GM04503 (cell line): ENCODE measurements at places on chromosomes 5 and 9.
A peak's percentile ranks its signal among the peaks of the same experiment; 100 is the strongest.

GRCh38 chr9:84338792-84339191 is 1.8 kb downstream of the SLC28A3 start:
- DNase-seq: no peak

- no peak for DNase-seq
Measured at GRCh38 chr5:27969157-27969556, 930.8 kb upstream of the CDH9 start.

DNA sequence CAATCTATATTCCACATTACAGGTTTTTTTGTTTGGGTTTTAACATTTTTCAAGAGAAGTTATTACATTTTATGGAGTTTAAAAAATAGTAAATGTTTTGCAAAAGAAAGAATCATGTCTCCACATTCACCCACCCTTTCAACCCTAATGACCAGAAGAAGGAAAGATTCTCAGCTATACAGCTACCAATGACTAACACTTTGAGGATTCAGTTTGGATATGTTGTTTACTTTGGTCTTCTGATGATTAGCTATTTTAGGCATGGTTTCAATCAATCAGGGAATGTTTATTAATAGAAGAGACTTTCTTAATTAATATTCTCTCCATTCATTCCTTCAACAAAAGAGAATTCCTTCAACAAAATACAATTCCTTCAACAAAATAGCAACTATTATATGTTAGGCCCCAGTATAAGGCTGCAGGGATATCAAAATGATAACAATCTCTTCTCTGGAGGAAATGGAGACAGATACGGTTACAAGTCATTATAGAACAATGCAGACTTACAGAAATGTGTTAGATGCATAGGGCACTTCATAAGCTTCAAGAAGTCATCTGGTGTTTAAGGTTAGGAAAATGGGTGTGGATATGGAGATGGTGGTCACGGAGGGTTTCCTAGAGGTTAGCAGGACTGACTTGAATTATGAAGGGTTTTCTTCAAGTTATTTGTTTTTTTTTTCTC is 9.3 kb upstream of the NR3C1 start:
- no peak for DNase-seq

DNA sequence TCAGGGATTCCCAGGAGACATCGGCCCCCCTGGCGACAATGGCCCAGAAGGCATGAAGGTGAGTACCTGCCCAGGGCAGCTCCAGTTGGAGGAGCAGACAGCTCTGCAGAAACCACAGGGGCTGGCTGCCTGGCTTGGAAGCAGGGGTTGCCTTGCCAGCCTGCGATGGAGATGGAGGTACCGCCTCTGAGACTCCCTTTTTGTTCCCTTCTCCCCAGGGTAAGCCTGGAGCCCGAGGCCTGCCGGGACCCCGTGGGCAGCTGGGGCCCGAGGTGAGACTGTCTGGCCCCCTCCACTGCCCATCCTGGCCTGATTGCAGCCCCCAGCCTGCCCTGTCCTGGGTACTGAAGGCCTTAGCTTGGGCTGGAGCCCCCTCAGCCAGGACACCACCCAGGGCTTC is 82.7 kb upstream of the ORM1 start:
- DNase-seq: no peak

- no peak for DNase-seq
Measured at GRCh38 chr5:100520348-100520747, 14.8 kb upstream of the FAM174A start.

- DNase-seq: no peak
Measured at GRCh38 chr5:162434281-162434680, 366.7 kb downstream of the GABRG2 start.

- no peak for DNase-seq
Measured at GRCh38 chr9:23526806-23527205, 299.2 kb downstream of the ELAVL2 start.

DNA sequence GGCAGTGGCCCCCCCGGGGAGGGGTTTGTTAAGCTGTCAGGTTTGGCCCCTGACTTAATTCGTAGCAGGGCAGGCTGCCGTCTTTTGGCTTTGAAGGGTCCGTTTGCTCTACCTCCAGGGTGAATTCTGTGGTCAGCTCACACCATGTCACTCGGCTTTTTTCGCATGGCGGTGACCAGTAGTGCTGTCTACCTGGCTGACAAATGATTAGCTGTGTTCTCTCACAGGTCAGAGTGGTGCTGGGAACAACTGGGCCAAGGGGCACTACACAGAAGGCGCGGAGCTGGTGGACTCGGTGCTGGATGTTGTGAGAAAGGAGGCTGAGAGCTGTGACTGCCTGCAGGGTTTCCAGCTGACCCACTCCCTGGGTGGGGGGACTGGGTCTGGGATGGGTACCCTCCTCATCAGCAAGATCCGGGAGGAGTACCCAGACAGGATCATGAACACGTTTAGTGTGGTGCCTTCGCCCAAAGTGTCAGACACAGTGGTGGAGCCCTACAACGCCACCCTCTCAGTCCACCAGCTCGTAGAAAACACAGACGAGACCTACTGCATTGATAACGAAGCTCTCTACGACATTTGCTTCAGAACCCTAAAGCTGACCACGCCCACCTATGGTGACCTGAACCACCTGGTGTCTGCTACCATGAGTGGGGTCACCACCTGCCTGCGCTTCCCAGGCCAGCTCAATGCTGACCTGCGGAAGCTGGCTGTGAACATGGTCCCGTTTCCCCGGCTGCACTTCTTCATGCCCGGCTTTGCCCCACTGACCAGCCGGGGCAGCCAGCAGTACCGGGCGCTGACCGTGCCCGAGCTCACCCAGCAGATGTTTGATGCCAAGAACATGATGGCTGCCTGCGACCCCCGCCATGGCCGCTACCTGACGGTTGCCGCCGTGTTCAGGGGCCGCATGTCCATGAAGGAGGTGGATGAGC is 1.4 kb downstream of the TUBB4B start:
- no peak for DNase-seq

DNA sequence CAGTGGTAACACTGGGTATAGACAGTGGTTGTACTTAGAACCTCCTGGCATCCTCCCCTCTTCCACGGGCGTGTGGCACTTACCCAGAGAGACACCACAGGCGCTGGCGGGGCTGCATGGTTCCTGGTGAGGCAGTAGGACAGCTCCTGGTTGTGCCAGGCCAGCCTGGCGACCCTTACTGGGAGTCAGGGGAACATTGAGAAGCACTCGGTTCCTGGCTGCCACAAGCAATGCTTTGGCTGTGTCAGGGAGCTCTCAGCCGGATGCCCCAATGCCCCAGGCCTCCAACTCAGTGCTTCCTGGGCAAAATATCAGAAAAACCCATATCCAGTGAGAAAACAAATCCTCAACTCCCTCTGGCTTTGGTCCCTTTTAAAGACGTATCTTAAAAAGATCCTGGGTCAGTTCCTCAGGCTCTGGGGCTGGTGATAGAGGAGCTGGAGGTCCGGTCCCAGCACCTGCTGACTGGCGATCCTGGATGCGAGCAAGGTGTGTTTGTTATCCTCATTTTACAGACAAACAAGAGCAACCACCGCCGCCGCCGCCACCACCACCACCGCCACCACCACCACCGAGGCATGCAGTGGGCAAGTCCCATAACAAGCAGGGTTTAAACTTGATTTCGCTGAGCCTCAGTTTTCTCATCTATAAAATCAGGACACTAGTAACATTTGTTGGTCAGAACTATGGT is 4.2 kb downstream of the NKX2-5 start:
- DNase-seq: no peak

DNA sequence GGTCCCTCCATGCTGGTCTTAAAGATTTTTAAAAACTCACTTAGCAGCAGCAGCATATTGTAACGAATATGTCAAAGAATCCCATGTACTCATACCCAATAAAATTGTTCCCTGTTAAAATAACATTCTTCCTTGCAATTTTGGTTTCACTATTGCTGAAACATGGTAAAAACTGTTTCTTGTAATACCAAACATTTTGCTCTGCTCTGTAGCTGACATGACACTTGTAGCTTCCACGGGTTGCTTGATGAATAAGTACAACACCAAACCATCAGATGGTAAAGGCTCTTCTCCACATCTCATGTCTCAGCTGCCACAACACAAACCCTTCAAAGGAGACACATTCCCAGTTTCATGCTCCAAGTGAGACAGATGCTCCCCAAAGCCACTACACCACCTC is 180.7 kb upstream of the PTGER4 start:
- no peak for DNase-seq

DNA sequence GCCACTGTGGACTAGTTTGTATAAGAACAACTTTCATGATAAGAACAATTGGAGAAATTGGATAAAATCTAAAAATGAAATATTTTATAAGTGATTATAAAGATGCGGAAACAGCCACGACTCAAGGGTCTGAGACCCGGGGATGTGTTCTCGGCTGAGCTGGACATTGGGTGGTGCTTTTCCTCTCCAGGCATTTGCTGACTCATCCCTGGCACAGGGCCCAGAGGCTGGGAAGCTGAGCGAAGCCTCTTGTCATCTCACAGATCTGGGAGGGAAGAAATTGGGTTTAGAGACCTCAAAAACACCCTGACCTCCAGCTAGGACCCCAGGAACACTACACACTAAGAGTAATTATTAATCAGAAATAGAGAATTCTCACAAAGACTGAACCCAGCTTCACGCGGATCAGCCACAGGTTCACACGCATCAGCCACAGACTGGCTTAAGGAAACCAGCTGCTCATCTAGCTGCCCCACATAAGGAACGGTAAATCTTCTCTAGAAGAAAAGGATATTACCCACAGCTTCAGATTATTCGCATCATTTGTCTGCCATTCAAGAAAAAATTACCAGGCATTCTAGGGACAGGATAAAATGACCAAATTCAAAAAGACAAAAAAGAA is 2.8 kb upstream of the OR2V1 start:
- DNase-seq: peak; percentile 9

- DNase-seq: no peak
Measured at GRCh38 chr9:5988265-5988664, 27.2 kb downstream of the RANBP6 start.

- peak; percentile 62 for DNase-seq
Measured at GRCh38 chr5:158485604-158486081, 614.1 kb downstream of the EBF1 start.

GRCh38 chr9:77514886-77515711 is 133.0 kb downstream of the GNA14 start:
- peak; percentile 85 for DNase-seq

DNA sequence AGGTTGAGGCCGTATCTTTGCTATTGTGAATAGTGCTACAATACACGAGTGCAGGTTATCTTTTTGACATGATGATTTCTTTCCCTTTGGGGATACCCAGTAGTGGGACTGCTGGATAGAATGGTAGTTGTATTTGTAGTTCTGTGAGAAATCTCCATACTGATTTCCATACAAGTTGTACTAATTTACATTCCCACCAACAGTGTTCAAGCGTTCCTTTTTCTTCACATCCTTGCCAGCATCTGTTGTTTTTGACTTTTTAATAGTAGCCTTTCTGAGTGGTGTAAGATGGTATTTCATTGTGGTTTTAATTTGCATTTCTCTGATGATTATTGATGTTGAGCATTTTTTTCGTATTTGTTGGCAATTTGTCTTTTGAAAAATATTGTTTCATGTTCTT is 41.4 kb downstream of the CNOT6 start:
- DNase-seq: no peak

DNA sequence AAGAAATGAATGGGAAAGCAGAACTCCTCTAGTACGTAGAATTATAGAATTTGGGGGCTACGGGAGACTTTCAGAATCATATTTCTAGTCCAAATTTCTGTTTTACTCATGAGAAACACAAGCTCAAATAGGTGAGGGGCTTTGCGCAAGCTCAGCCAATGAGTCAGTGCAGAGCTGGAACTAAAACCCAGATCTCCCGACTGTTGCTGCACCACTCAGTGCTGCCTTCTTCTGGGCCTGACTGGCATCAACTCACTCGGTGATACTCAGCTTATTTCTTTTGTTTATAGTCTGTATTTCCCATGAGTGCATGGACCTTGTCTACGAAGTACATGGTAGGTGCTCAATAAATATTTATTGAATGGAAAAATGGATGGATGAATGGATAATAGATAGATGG is 280.2 kb downstream of the CDK5RAP2 start:
- DNase-seq: no peak

DNA sequence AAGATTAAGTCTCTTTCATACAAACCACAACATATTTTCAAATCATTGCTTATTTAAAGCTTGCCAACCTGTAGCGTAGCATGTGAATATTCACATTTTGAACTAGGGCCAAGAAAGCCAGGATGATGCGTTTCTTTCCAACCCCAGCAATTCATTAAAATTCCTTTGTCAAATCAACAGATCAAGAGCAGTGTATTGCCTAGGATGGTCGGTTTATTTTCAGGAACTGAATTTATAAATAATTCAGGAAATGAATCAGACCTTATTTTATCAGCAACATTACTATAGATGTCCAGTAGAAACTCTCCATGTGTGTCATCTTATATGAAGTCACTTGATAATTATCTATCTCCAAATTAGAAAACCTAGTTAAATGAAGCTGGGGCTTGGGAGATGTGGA is 13.2 kb upstream of the AUH start:
- DNase-seq: peak; percentile 45

DNA sequence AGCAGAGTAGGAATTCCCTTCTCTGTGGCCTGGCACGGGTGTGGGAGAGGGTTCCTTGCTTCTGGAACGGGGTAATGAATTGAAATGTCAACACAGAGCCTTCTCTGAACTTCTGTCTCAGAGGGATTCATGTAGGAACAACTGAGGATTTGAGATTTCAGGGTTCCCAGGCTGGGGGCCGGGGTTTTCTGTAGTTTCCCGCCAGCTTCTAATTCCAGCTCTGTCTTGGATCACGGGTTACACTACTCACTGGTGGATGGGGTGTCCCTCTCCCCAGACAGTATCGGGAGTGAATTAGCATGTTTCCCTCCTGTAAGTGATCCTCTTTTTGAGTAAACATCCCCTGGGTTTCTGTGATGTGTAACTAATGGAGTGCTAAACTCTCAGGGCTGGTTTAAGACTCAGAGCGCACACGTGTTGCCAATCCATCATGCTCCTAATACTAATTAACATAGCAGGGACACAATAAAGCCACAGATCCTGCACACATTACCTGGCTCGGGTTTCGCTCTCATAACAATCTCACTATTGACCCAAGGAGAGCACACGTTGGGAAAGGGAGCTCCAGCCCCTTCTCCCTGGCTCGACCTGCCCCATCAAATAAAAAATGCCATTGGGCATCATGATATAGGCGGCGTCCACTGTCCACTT is 18.1 kb upstream of the DMRT2 start:
- no peak for DNase-seq

DNA sequence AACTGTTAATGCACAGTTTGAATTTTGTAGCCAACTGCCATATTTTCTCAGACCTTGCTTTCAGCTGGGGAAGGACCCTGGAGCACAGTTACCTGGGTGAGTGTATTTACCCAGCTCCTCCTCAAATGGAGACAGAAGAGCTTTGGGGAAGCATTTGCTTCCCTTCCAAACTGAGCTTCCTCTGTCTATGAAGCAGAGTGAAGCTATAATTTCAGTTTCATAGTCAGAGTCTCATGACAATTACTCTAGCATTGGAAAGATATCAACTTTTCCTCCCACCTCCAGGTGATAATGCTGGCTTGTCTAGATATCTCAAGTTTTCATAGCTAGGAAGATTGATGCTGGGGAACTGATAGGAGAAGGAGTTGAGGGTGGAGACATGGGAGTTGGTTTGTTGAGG is 406.4 kb upstream of the CLINT1 start:
- DNase-seq: no peak

DNA sequence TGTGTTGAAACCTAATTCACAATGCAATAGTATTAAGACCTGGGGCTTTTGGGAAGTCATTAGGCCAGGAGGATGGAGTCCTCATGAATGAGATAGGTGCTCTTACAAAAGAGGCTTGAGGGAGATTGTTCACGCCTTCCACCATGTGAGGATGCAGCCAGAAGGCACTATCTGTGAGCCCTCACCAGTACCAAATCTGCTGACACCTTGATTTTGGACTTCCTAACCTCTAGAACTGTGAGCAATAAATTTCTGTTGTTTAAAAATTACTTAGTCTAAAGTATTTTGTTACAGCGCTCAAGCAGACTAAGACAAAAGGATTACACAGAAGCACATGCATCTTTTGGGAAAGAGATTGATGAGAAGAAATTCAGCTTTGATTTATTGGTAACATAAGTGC is 232.9 kb upstream of the NR4A3 start:
- no peak for DNase-seq
